ENCODE measurements at places on chromosomes 13 and 19.

- no peak for DNase-seq
These were observed 88.3 kb downstream of the SIPA1L3 start for GRCh38 chr19:37995346-37995745.

- DNase-seq: no peak
These were observed 28.8 kb downstream of the ZNF91 start for GRCh38 chr19:23366437-23366836.

GRCh38 chr13:111317042-111317550 lies 3.3 kb upstream of the TEX29 start:
- DNase-seq: no peak

DNA sequence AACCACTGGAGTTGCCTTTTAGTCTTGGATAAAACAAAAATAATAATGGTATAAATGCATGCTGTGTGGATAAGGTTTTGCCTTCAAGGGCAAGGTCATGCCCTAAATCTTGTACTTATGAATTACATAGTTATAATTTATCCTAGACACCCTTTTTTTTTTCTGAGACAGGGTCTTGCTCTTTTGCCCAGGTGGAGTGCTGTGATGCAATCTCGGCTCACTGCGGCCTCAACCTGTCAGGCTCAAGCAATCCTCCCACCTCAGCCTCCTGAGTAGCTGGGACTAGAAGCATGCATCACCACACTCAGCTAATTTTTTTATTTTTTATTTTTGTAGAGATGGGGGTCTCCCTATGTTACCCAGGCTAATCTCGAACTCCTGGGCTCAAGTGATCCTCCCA lies 7.7 kb upstream of the DACT3 start:
- DNase-seq: no peak

GRCh38 chr13:113445791-113446487 lies 7.3 kb downstream of the ADPRHL1 start:
- no peak for DNase-seq

- DNase-seq: no peak
These were observed 133.8 kb downstream of the CRYL1 start for GRCh38 chr13:20391597-20392452.

DNA sequence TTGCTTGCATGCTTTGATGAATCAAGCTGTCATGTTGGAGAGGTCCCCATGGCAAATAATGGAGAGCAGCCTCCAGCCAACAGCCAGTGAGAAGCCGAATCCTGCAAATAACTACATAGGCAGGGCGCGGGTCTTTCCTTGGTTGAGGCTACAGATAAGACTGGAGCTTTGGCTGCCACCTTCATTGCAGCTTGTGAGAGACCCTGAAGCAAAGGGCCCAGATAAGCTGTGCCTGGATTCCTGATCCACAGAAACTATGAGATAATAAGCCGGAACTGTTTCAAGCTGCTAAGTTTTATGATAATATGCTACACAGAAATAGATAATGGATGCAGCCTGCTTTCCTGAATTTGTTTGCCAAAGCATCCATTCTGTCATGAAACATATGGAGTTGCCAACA lies 257.0 kb downstream of the HS6ST3 start:
- DNase-seq: no peak

GRCh38 chr13:114110091-114110829 lies 22.2 kb downstream of the RASA3 start:
- DNase-seq: no peak

- DNase-seq: no peak
These were observed at the start of gene BEST2 for GRCh38 chr19:12751635-12752034. BEST2 (plus strand) TSS chr19:12751791; CDS start chr19:12752593, 802 bp downstream.

GRCh38 chr13:97653443-97654140 lies 219.6 kb downstream of the RAP2A start:
- no peak for DNase-seq

Data from HTR-8/SVneo (cell line).